ENCODE measurements at places on chromosomes 2 and 18.

GRCh38 chr2:233096006-233096405, 35.9 kb downstream of the INPP5D start:
- no peak for DNase-seq

GRCh38 chr2:187580462-187581124, 26.4 kb upstream of the TFPI start:
- DNase-seq, result no peak

DNA sequence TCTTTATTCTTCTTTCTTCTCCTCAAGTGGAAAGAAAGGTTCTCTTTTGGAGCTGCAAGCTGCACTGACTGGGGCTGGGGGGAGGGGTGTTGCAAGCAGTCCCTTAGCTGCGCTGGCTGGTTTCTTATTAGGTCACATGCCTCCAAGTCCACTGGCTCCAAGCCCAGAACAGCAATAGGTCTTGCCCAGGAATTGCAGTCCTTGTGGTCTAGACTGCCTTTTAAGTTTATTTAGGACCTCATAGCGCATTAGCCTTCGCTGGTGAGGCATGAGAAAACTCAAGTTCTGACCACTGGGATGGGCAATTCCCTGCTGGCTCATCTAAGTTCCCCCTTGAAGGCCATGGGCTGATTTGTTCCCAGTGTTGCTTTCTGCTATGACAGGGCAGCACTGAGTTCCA, 138.6 kb upstream of the SCN7A start:
- DNase-seq, result no peak

GRCh38 chr2:73862987-73863386, 29.8 kb upstream of the ACTG2 start:
- DNase-seq, result no peak

Measured in posterior vena cava (tissue), 2 donors.